ENCODE measurements at places on chromosomes 6 and 20. TPM values are rescaled to one million over a fixed set of nuclear protein-coding genes. Genes with fewer than 3 reads are reported as not detected.

The SMOC2 gene
- polyA plus RNA-seq: 1.2 TPM

The PRKN gene
- 1.2 TPM for polyA plus RNA-seq

The CDSN gene
- polyA plus RNA-seq: not detected

The PRRT1 gene
- polyA plus RNA-seq: 0.22 TPM

The SLC23A2 gene
- 44.3 TPM for polyA plus RNA-seq

The IL20RA gene
- polyA plus RNA-seq: not detected

The RAD21L1 gene
- polyA plus RNA-seq: not detected

The OR2H2 gene
- not detected for polyA plus RNA-seq

The APOBEC2 gene
- not detected for polyA plus RNA-seq

The FABP7 gene
- polyA plus RNA-seq: 27.7 TPM

The ZNF391 gene
- polyA plus RNA-seq: 2.5 TPM

The TP53INP2 gene
- polyA plus RNA-seq: 11.5 TPM

The SLC29A1 gene
- 29.5 TPM for polyA plus RNA-seq

The PXDC1 gene
- 4.2 TPM for polyA plus RNA-seq

The OR12D3 gene
- not detected for polyA plus RNA-seq

The OTOR gene
- not detected for polyA plus RNA-seq

The USP49 gene
- polyA plus RNA-seq: 24.2 TPM

The NKAIN4 gene
- polyA plus RNA-seq: 11.2 TPM

The DOP1A gene
- 97.6 TPM for polyA plus RNA-seq

The HLA-G gene
- not detected for polyA plus RNA-seq

The SLC2A4RG gene
- 52.1 TPM for polyA plus RNA-seq

The BTNL2 gene
- polyA plus RNA-seq: not detected

The BAG2 gene
- polyA plus RNA-seq: 3.3 TPM

The GTSF1L gene
- not detected for polyA plus RNA-seq

The LY86 gene
- not detected for polyA plus RNA-seq

The KCNK16 gene
- polyA plus RNA-seq: not detected

The COL12A1 gene
- polyA plus RNA-seq: 0.63 TPM

The VGLL2 gene
- not detected for polyA plus RNA-seq

The RUNX2 gene
- polyA plus RNA-seq: not detected

The FHL5 gene
- polyA plus RNA-seq: not detected

The CTCFL gene
- polyA plus RNA-seq: not detected

The PDE7B gene
- 5.9 TPM for polyA plus RNA-seq

The KHDC1L gene
- polyA plus RNA-seq: not detected

The CRISP2 gene
- polyA plus RNA-seq: not detected

The FAM210B gene
- polyA plus RNA-seq: 6.6 TPM

The RBPJL gene
- not detected for polyA plus RNA-seq

The LY6G6C gene
- 0.88 TPM for polyA plus RNA-seq

The RBBP8NL gene
- polyA plus RNA-seq: not detected

The SLC35B3 gene
- 22.0 TPM for polyA plus RNA-seq

The FAM209A gene
- not detected for polyA plus RNA-seq

The SLC32A1 gene
- polyA plus RNA-seq: 40.0 TPM

The SLC25A27 gene
- polyA plus RNA-seq: 31.1 TPM

Data from neural cell (in vitro differentiated cells).